Immature natural killer cell (primary cell): ENCODE measurements at places on chromosomes 2 and 18.
A peak's percentile ranks its signal among the peaks of the same experiment; 100 is the strongest.

GRCh38 chr18:58113337-58113736 is 69.3 kb downstream of the NEDD4L start:
- no peak for DNase-seq

DNA sequence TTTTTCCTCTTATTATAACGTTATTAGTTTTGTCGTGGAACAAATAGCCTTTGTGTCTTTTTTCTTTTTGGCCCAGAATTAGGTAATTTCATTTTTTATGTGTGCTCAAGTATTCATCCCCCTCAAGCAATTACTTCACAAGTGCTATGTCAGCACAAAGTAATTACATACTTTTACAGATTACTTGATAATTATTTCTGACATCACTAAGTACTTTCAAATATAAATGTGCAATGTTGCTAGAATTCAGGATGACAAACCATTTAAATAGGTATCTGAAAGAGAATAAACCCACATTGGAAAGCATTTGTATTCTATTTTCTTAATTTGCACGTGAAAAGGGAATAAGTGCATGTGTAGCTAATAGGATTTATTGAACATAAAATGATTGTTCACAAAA is 238.2 kb downstream of the CDH7 start:
- DNase-seq, result no peak

- no peak for DNase-seq
Observed at GRCh38 chr2:202017940-202018339, 15.7 kb upstream of the FZD7 start.

DNA sequence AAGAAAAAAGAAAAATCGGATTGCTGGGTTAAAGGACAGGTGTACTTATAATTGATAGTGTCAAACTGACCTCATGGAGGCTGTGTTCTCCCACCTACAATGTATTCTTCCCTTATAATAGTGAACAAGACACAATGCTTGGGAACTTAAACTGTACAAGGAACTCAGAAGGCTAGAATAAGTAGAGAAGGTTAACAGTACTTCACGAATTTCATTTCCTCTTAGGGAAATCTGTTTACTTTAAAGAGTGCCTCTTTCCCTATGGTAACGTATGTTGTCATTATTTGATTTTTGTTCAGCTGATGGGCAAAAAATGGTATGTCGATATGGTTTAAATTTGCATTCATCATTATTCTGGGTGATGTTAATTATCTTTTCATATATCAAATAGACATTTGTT is 9.2 kb upstream of the HK2 start:
- no peak for DNase-seq

- DNase-seq, result no peak
Observed at GRCh38 chr2:98702127-98702802, 28.7 kb downstream of the MGAT4A start.

GRCh38 chr2:226489775-226490541 is 309.7 kb downstream of the IRS1 start:
- no peak for DNase-seq

GRCh38 chr18:13105059-13105458 is 113.5 kb upstream of the LDLRAD4 start:
- peak; percentile 8 for DNase-seq

DNA sequence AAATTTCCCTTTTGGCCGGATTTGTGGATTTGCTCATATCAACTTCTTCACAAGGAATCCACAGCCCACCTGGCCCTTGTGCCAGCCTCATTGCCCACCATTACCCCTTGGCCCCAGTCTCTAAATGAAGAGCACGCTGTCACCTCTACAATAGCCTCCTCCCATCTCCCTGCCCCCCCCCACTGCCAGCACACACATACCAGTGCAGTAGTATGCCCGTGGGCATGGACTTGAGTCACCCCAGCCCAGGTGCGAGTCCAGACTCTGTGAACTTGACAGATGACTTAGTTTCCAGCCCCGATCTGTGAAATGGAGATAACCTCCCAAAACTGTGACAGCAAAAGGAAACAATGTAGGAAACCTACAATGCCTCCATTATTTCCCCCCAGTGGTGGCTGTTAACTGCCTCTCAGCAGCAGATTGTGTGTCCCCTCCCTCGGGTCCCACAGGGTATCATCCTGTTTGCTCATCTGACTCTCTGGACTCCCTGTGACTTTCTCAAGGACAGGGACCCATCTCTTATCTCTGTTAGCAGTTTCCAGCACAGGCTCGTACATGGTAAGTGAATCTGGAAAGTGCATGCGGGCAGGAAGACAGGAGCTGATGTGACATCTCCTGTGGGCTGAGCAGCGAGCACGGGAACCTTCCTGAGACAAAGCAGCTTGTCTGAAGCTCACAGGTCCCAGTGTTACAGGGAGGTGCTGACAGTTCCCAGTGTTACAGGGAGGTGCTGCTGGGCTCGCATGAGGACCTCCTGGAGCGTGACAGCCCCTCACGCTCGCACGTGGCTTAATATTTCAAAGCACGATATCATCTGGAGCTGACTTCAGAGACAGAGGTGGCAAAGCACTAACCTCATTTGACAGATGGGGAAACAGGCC is 4.2 kb upstream of the TMEM185B start:
- DNase-seq, result no peak

DNA sequence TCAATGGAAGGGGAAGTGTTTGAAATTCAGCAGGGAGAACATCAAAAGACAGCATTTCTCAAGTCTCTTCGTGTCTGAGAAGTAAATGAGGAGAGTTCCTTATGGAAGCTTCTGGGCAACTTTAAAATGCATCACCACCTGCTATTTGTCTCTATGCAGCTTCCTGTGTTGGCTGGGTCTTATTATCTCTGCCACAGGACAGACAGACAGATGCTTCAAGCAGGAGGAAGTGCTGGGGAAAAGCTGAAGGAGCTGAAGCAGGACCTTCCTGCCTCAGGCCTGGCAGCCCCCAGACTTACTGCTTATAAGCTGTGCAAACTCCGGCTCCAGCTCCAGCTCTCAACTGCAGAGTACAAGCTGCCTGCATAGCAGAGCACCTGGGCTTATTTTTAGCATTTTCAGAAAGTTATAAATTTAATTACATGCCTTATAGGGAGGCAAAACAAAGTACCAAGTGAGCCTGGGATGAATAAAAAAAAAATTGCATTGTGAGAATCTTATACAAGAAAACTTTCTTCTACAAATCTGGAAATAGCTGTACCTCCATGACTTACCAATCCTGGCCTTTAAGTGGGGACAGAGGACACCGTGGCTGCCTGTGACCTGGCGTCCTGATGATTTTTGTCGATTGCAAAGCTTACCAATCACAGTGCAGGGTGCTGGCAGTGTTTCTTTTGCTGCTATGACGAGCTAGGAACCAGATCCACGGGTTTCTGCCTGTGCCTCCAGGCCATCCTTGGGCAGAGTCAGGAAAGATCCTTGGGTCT is 206.3 kb downstream of the SEPTIN10 start:
- DNase-seq, result no peak

DNA sequence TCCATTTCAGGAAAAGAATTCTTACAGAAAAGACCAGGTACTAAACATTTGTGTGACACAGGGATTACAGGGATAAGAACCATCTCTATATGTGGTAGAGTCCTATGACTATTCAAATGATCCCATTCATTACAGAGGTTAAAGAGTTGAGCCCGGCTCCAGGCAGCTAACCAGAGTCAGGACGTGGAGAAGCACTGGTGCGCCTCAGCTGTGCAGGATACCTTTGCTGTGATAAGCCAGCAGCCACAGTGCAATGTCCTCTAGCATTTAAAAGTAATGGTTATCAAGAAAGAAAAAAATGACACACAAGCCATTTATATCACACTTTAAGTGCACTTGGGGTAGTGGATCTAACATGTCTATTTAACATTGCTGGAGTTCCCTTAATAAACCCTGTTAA is 17.3 kb downstream of the BUB1 start:
- no peak for DNase-seq

DNA sequence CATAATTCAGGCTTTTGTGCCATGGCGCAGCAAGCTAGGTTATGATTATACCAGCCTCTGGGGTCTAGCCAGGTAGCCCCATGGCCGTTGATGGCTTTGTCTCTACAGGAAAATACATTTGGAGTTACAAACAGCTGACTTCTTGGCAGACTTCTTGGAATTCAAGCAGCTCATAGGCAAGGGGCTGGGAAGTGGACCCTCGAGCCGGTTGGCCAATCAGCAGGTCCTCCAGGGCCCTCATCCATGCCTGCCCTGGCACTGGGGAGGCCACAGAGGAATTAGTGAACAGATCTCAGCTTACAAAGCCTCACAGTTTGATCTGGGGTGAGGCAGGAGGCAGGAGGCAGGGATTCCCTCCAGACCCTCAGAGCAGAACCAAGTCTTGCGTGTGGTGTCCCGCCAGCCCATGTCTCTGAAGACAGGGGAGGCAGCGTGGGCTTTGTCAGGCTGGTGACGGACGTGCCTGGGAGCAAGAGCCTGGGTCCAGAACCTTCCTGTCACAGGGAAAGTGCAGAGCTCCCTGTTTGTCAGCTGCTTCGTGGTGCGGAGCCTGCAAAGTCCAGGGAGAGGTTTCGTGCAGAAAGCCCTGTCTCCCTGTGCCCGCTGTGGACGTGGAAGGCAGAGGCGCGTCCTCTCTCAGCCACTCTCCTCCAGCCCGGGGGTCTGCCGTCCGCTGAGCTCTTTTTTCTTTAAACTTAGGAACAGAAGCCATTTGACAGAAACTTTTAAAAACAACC is 131.7 kb downstream of the KLHL29 start:
- DNase-seq, result no peak

DNA sequence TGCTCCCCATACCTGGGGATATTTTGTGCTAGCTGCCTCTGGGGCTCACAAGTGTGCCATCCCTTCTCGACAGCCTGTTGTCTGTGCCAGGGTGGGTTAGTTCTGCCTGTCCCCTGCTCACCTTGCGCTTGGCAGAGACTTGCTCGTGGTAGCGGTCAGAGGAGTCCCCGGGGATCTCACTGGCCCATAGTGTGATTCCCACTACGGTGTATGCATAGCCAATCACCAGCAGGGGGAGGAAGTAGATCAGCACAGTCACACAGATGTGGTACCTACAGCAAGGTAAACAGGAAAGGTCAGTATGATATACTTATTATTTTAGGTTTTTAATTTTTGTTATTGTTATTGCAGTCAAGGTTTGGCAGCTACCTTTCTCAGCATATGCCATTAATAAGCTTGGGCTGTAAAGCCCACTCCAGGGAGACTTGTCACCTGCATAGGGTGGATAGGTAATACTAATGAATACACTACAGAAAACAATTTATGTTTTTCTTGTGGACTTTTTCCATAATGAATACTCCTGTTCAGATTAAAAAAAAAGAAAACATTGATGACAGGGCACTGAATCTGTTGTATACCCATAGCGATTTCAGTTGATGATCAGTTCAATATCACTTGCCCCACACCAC is 95.2 kb downstream of the POLE4 start:
- no peak for DNase-seq

- DNase-seq, result no peak
Observed at GRCh38 chr2:66414896-66415295, 20.0 kb upstream of the MEIS1 start.

DNA sequence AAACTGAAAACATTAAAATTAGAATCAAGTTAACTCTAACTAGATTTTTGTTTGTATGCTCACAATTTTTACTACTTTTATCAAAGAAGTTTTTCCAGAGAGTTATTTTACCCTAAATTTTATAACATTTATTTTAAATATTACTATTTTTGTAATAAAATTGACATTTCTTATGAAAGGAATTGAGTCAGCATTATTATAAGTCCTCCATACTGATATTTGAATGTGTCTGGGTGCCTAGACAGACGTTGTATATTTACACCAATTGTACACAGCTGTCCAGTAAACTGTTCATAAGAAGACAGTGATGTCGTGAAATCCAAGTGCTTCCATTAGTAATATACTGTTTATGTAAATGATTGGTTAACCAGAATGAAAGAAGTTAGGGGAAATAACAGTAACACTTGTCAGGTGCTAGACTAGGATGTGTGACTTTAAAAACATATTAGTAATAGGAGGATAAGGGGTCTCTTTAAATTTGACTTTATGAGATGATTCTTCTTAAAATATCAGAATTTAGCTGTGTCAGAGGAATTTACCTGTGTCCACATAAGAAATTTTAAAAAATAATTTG is 73.7 kb downstream of the TANK start:
- no peak for DNase-seq

- no peak for DNase-seq
Observed at GRCh38 chr2:7915302-7916091, 766.4 kb upstream of the ID2 start.

- DNase-seq, result no peak
Observed at GRCh38 chr2:222950638-222951285, 89.9 kb downstream of the ACSL3 start.

DNA sequence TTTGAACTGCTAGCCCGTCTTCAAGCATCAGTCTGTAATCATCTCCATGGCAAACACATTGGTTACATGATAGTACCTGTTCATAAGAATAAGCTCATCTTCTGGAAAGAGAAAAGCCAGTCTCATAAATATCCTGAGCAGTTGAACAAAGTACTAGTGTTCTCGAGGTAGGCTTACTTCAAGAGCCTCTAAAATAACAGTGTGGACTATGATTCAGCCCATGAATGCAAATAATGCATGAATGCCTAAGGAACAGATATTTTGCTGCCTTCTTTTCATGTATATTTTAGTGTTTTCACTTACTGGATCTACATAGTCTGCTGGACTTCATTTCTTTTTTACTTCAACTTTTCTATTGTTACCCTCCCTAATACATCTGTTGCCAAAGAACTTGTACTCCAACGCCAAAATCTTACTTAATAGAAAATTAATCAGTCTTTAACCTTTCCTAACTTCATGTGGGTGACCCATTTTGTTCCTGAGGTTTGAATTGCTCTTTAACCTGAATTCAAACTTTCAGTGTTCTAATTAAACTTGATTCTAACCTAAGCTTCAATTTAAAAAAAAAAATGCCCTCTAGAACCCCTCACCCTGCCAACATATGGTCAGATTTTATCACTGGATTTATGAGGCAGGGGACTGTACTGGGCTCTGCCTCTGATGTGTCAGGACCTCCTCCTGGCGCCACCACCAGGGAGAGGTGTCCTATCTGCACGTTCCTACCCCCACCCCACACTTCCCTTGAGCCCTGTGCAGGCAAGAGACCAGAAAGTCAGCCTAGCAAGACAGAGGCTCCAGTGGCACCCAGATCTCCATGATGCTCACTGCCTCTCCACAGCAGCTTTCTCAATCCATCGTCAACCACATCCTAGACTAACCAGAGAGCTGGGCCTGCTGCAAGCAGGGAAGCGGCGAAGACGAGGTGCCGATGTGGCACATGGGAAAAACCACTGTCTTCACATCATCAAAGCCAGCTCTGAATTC is 264.7 kb upstream of the ID2 start:
- peak; percentile 19 for DNase-seq

DNA sequence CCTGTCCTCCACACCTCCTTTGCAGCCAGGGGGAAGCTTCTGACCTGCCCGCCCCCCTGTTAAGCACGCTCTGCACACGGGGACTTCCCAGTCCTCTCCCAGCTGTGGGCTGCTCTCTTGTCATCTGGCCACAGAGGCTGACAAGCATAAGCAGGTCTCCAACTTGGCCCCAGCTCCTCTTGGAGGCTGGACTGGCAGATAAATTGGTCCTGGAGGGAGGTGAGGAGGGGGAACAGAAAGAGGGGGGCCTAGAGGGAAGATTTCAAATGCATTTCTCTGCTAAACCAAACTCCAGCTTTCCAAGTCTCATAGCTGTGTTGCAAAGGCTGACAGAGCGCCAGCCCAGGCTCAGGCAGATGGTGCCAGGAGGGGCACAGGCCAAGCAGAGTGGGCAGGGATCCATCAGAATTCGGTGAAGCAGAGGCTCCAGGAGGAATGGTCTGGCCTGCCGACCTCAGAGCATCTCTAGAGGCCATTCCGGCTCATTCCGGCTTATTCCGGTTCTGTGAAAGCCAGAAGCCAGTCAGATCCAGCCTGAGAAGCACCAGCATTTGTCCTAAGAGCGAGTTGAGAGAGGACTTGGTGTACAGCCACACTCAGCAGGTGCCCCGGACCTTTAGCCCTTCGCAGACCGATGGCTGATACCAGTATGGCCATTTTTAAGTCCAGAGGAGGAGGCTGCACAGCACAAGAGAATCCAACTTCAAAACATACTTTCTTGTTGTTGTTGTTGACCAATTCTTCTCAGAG is 508.9 kb upstream of the MYT1L start:
- DNase-seq, result no peak
